ENCODE measurements at places on chromosomes 1 and 21.

DNA sequence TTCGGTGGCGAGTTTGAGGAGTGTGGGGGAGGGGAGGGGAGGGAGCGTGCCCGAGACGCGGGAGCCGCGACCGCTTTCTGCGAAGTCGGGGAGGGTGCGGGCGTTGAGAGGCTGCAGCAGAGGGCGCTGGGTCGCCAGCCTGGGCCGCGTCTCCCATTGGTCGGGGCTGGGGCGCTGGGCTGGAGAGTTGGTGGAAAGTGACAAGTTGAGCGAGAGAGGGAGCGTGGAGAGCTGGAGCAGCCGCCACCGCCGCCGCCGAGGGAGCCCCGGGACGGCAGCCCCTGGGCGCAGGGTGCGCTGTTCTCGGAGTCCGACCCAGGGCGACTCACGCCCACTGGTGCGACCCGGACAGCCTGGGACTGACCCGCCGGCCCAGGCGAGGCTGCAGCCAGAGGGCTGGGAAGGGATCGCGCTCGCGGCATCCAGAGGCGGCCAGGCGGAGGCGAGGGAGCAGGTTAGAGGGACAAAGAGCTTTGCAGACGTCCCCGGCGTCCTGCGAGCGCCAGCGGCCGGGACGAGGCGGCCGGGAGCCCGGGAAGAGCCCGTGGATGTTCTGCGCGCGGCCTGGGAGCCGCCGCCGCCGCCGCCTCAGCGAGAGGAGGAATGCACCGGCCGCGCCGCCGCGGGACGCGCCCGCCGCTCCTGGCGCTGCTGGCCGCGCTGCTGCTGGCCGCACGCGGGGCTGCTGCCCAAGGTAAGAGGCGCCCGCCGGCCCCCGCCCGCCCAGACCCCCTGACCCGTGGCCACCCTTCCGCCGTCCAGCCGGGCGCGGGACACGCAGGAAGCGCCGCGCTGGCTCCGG lies at the start of gene ROR1:
Gene ROR1, plus strand, starts transcription at position 203 of the 802 bp plus-strand sequence.
- peak; percentile 9 for DNase-seq

GRCh38 chr1:84772428-84772943 lies 82.2 kb upstream of the SSX2IP start:
- peak; percentile 72 for DNase-seq

GRCh38 chr1:42146626-42147320 lies 6.4 kb upstream of the GUCA2B start:
- DNase-seq, result peak; percentile 67

DNA sequence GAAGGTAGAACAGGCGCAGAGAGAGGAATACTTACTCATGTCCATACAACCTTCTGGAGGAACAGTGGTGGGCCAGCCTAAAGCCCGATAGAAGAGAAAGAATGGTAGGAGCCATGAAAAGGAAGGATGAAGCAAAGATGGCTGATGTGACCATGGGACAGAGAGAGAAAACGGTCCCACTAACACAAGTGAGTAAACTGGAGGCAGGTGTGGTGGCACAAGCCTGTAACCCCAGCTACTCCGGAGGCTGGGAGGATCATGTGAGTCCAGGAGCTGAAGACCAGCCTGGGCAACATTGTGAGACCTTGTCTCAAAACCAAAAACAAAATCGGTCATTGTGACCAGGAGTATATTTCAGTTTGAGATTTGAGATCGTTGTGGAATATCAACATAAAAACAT lies 49.4 kb downstream of the C1orf198 start:
- DNase-seq, result no peak

DNA sequence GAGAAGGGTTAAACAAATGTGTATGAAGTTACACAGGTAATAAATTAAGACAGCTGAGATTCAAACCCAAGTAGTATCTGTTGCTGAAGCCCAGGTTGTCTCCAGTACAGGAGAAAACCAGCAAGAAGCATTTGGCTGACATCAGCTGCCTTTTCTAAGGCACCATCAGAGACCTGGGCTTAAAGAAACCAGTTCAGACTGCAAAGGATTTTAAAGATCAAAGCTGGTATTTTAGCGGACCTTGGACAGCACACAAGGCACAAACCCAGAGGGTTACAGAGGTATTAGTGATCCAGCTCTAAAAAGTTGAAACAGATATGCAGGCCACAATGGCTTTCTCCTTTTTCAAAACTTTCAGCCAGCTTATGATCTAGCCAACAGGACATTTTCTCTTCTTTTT lies 23.4 kb downstream of the BEND5 start:
- no peak for DNase-seq

- no peak for DNase-seq
These were observed 329.9 kb upstream of the GREM2 start for GRCh38 chr1:240941701-240942370.

- DNase-seq, result no peak
These were observed 37.3 kb downstream of the F13B start for GRCh38 chr1:197029749-197030148.

DNA sequence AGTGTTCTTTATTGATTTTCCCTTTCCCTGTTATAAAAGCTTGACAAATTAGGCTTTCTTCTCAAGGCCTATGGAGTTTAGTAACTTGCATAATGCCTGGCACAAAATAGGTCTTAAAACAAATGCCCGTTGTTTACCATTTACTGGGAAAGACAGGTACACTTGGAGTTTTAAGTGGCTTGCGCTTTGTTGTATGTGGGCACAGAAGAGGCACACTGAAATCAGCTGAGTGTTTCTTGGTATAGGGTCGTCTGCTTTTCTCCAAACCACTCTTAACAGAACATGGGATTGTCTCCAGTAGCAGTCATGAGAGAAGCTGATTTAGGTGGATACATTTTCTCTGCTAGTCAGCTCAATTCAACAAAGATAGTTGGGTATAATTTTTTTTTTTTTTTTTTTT lies 132.5 kb downstream of the SYT14 start:
- no peak for DNase-seq

GRCh38 chr21:42780617-42781016 lies 98.7 kb downstream of the WDR4 start:
- no peak for DNase-seq

- DNase-seq, result no peak
These were observed 129.8 kb upstream of the CACNA1E start for GRCh38 chr1:181353526-181353925.

- DNase-seq, result no peak
These were observed 44.4 kb downstream of the DIPK1A start for GRCh38 chr1:92916899-92917298.

GRCh38 chr1:1173793-1174415 lies at the start of gene TTLL10:
Gene TTLL10 (plus strand): TSS chr1:1173880. CDS start chr1:1179216, 5,336 bp downstream.
- peak; percentile 78 for DNase-seq

- peak; percentile 60 for DNase-seq
These were observed 32.1 kb upstream of the APOBEC4 start for GRCh38 chr1:183685112-183685713.

DNA sequence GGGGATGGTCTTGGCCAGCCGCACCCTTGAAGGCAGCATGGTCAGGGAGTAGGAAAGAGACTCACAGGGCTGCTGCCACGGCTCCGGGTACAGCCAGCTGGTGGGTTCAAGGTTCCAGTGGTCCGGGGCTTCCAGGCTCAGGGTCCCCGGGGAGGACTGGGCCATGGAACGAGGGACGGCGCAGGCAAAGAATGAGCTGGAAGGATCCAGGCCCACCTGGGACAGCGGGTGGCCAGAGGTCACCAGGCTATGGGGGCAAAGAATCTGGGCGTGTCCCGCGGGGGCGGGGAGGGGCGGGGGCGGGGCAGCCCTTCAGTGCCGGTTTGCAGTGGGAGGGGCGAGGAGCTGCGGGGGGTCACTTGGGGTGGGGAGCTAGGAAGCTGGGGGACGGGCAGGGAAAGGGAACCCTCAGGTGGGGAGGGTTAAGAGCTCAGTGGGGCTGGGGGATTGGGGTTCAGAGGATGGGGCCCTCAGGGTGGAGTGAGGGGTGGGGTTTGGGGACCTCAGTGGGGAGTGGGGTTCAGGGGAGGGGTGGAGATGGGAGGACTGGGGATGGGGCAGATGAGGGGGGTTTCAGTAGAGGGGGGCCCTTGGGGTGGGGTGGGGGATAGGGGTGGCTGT lies at the start of gene DNMT3L:
Gene DNMT3L, minus strand, starts transcription at position 223 of the 621 bp plus-strand sequence. CDS start 638 bp downstream, outside the sequence.
- no peak for DNase-seq

DNA sequence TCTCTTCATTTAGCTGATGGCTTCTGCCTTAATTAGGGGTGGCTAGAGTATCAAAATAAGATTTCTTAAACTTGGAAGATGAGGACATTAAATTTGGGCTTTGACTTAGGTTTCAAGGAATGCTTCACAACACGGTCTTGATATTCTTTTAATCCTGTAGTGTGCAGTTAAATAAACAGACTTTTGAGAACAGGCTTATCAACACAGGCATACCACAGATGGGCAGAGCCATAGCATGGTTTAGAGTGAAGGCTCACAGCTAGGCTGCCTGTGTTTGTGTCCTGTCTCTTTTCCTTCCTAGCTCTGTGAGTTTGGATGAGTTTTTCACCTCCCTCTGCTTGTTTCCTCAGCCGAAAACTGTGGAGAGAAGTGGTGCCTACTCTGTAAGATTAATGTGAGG lies 102.3 kb upstream of the IPO9 start:
- no peak for DNase-seq

DNA sequence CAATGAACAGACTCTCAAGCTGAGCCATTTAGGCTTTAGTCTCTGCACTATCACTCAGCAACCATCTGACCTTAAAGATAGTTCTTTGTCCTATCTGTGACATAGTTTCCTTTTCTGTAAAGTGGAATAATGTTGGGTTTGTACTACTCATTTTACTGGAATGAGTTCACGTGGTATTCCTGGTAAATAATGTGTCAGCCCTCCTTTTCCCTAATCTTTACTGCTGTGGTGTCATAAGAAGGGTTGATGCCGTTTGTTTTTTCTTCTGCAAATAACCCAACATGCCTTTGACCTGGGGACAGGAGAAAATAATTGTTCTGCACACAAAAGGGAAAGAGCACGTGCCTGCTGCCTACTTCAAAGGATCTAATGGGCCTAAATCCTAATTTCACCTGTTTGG lies 297.8 kb downstream of the BRINP3 start:
- no peak for DNase-seq

- no peak for DNase-seq
These were observed 811.3 kb upstream of the ADGRL2 start for GRCh38 chr1:80989455-80989854.

DNA sequence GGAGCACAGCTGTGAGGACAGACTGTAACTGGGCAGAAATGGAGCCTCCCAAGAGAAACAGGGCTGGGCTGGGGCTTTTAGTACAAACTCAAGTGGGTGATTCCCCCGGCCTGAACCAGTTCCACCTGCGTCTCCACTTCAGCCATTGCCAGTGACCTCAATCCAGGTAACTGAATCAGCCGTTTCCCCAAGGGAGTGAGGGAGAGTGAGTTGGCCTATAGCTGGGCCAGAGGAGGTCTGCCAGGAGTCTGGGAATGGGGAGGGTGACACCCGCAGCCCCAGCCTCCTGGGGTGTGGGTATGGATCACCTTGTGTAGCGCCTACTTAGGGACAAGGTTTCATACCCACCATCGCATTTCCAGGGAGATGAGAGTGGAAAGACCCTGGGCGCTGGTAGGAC lies 8.5 kb downstream of the SLC26A9 start:
- no peak for DNase-seq

DNA sequence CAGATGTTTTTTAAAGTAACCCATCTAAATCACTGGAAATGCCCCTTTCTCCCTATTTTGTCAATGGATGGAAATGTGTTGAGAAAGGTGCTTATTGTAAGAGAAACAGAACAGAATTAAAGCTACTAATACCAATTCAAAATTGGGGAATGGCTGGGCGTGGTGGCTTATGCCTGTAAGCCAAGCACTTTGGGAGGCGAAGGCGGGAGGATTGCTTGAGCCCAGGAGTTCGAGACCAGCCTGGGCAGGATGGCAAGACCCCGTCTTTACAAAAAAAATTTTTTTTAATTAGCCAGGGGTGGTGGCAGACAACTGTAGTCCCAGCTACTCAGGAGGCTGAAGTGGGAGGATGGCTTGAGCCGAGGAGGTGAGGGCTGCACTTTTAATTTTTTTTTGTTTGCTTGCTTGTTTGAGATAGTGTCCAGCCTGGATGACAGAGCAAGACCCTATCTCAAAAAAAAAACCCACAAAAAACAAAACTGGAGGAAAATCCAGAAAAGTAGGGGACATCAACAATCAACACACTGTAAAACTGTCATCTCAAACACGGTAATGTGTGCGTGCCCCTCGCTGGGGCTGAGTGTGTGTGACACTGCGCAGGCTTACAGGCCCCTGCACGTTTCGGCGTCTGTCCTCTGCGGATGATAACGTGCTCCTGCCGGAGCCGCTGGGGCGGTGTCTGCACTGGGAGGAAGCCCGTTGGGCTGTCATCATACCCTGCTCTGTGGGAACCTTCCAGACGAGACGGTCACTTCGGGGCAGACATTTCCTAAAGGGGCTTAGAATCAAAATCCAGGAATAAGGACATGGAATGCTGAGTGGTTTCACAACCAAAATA lies 11.6 kb upstream of the POFUT2 start:
- no peak for DNase-seq

DNA sequence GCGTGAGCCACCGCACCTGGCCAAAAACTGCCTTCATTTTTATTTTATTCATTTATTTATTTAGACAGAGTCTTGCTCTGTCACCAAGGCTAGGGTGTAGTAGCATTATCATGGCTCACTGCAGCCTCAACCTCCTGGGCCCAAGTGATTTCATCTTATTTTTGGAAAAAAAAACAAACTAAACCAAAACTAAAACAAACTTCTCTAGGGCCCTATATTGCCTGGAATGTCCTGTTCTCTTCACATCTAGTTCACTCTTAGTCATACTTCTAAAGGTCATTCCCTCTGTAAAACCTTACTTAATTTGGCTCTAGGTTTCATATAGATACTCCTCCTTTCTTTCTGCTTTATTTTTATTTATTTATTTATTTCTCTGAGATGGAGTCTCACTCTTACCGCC lies 15.6 kb downstream of the RPS27 start:
- no peak for DNase-seq

- DNase-seq, result no peak
These were observed 58.3 kb upstream of the LYST start for GRCh38 chr1:235925016-235925415.

DNA sequence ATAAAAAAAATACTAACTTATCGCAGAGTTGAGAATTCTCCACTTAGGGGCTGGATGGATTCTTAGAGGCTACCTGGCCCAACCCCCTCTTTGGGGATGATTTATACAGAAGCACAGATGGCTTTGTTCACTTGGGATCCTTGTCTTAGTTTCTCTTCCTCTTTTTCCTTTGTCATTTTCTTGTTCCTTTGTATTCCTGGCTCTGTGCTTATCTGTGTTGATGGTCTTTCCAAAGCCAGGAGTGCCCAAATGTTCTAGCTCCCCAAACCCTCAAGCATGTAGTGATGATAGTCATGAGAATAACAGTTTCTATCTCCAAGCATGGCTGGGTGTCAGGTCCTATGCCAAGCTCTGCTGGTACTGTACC lies 27.4 kb downstream of the EPHB2 start:
- DNase-seq, result no peak

GRCh38 chr1:14625996-14626395 lies 27.5 kb downstream of the KAZN start:
- no peak for DNase-seq

- DNase-seq, result no peak
These were observed 68.9 kb downstream of the SLC5A9 start for GRCh38 chr1:48291421-48291820.
